ENCODE measurements at places on chromosomes 5 and 9.

GRCh38 chr5:97165726-97166125 is 17.3 kb downstream of the RIOK2 start:
- DNase-seq = no peak

DNA sequence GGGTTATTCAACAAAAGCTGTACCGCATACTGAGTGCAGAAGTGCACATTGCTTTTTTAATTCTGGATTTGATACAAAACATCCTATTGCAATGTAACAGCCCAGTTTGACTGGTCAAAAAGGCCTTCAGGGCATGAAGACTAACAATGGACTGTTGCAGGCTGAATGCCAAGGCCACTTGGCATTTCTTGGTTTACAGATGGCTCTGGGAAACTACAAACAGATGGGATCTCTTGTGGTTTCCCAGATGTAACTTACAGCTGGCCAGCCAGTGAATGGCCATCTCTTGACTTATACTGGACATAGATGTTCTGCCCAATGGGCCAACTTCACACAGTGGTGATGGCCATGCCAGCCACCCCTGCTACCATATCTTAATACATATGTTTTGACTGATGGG is 36.8 kb downstream of the UGT3A2 start:
- no peak for DNase-seq

GRCh38 chr9:15239816-15240215 is 67.2 kb downstream of the TTC39B start:
- DNase-seq = no peak

GRCh38 chr5:164934039-164934438 is 1428.6 kb downstream of the MAT2B start:
- no peak for DNase-seq

GRCh38 chr5:149405550-149406202 is 26.6 kb upstream of the IL17B start:
- no peak for DNase-seq

- no peak for DNase-seq
Measured at GRCh38 chr5:14286574-14287421, 143.7 kb downstream of the TRIO start.

- no peak for DNase-seq
Measured at GRCh38 chr5:148179234-148179824, 11.0 kb downstream of the SPINK14 start.

DNA sequence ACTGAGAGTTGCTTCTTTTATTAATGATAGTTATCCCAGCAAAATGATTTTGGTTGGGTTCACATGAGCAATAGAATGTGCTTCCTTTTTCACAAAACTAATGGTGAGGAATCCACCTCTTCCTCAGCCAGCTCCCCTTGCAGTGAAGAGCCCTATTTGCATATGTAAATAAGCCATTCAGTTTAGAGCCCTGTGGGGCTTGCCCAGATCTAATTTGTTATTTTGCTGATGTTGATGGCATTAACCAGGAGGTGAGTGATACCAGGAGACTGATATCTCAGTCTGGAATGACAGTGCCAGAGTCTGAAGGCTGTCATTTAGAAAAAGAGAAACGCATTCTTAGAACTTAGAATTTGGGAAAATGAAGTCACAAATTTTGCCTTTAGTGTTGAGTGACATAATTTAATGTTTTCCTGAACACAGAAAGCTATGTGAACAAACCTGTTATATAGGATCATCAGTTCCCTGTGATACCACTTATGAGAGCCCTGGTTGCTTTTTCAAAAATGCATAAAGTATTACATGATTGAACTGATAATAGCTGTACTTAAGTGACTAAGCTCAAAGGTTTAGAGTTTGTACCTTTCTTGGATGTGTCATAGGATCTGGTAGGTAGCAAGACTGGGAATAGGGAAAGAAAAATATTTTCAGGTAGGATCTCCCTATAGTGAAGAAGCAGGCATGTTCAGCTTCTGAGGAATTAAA is 271.6 kb downstream of the MAST4 start:
- no peak for DNase-seq

GRCh38 chr9:90722071-90722470 is 79.4 kb upstream of the DIRAS2 start:
- DNase-seq = no peak

DNA sequence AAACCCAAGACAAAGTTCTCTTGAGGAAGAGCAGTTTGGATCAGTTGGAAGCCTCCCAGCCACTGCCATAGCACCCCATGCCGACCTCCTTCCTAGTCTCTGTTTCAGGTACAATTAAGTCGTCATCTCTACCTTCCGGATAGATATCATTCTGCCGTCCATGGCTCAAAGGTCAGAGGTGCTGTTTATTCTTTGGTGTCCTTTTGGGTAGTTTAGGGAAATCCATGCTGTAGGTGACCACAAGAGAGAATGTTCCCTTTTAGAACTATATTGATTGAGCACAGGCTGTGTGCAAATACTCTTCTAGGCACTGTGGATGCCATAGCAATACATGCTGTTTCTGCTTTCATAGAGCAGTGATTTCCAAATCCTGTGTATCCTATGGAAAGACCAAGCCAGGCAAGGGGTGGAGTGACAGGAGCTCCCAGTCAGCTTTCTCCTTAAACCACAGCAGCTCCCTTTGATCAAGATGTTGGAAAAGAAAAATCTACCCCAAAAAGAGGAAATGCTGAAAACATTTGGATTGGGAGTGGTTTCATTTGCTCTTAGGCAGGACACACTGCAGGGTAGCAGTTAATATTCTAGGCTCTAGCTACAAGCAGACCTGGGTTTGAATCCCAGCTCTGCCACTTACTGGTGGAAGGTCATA is 127.9 kb downstream of the PALM2AKAP2 start:
- DNase-seq = no peak

DNA sequence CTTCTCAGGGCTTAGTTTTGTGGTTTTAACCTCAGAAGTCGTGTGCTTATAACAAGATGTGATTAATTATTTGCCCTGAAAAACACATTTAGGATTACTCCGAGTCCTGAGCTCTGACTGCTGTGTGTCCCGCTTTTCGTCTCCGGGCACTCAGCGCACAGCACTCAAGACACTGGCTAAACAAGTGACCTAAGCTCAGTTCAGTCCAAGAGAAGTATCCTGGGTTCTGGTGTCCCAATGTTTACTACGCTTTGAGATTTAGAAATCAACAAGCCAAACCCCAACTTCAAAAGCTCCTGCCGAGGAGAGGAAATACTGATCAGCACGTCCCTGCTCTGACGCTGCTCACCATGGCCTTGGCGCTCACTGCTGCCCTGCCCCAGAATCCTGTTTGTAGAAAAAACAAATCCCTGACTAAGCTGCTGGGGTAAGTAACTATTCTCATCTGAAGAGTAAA is 53.2 kb downstream of the IPPK start:
- no peak for DNase-seq

DNA sequence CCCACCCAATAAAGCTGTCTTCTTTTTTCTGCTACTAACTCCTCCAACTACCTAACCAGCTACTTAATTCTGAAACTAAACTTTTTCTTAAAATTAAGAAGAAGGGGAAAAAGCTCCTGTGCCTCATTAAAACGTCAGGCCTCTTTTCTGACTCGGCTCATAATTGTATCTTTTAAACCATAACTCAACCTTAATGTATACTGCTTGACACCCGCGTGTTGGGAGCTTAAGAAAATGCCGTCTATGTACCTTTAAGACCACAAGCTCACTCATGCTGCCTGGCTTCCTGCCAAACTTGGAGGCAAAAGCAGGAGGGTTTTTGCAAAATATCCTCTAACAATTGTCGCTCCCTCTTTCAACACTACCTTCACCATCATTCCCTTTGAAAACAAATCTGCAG is 5.0 kb downstream of the EBF1 start:
- DNase-seq = peak; percentile 91

GRCh38 chr5:109573766-109574165 is 116.0 kb upstream of the MAN2A1 start:
- DNase-seq = no peak

GRCh38 chr5:123283031-123283430 is 140.2 kb downstream of the CEP120 start:
- DNase-seq = no peak

- DNase-seq = no peak
Measured at GRCh38 chr5:120604884-120605283, 140.8 kb downstream of the PRR16 start.

DNA sequence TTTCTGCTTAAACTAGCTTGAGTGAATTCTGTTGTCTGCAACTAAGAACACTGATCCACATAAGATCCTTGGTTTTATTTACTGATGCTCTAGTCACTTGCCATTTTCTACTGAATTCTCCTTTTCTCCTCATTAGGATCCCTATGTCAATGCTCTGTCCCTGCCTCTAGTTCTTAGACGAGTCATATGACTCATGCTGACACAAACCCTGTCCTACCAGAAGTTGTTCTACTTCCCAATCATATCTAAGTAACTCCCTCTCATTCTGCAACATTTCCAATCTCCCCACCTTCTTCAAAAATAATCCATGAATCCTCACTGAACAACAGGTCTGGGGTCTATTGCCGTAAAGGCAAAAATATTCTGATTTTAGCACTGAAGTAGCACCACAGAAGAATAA is 47.1 kb upstream of the DMRT1 start:
- DNase-seq = no peak

DNA sequence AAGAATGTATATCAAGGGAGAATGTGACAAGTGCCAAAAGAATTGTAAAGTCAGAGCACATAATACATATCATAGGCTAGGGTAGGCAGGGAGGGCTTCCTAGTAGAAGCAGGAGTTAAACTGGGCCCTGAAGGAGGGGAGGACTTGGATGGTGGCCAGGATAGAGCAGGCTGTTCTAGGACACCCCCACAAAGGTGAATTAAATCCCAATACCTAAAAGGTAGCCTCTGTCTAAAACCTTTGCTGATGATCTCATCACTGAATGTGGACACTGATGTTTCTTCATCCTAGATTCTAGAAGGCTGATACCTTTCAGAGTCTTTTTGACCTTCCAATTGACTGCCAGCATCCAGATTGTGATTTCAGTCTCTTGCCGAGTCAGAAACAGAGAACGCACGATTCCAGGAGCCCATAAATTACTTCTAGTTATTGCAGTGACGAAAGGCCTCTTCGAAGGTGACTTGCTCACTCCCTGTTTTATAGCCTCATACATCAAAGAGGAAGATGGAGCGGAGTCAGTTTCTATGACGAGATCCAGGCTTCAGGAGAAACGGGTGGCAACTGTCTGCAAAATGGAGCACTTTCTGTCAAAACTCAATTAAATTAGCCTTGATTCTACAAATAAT is 43.2 kb downstream of the KIF4B start:
- DNase-seq = no peak
